Keratinocyte (primary cell): ENCODE measurements at places on chromosomes 1 and 21. TPM values are rescaled to one million over a fixed set of nuclear protein-coding genes. Genes with fewer than 3 reads are reported as not detected.

DNA sequence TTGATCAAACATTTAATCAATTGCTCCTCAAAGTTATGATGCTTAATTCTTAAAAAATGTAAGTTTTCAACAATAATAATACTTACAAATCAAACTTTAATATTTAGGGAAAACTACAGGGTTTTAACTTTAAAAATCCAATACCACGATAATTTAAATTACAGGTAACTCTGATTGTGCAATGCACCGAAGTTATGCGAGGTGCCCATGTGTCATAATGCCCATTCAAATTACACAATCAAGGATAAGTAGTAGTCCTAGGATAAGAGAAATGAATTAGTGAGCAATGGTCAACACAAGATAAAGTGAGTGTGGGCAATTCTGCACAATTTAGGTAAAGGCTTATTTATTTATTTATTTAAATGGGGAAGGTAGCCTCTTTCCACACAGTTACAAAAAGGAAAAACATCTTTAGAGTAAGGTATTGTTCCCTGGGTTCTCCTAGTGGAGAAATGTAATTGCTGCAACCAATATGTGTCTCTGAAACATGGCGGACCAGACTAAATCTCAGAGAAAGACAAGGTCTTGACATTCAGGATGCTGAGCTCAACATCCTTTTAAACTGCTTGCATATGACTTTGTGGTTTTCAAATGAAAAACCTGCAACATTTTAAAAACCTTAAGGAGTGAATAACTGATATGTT lies 164.2 kb downstream of the TTLL7 start:
- no peaks in the 10 kb centered on the region for H3K36me3 ChIP-seq
- H3K4me1 ChIP-seq = peaks cover under 1% of the 10 kb centered on the region
- H3K27me3 ChIP-seq = no peaks in the 10 kb centered on the region
- DNase-seq = no peak

GRCh38 chr21:45142469-45143308 lies 68.3 kb downstream of the ADARB1 start:
- H3K27me3 ChIP-seq = no peaks in the 10 kb centered on the region
- peaks cover 12% of the 10 kb centered on the region for H3K36me3 ChIP-seq
- H3K27ac ChIP-seq = no peak overlapping the region
- H3K4me1 ChIP-seq = peaks cover 4% of the 10 kb centered on the region
- H3K4me3 ChIP-seq = no peak overlapping the region

- peaks cover 7% of the 10 kb centered on the region for H3K4me1 ChIP-seq
- no peak overlapping the region for H3K27ac ChIP-seq
- no peak for DNase-seq
- H3K36me3 ChIP-seq = no peaks in the 10 kb centered on the region
Observed at GRCh38 chr1:205578780-205579571, 52.8 kb downstream of the ELK4 start.

DNA sequence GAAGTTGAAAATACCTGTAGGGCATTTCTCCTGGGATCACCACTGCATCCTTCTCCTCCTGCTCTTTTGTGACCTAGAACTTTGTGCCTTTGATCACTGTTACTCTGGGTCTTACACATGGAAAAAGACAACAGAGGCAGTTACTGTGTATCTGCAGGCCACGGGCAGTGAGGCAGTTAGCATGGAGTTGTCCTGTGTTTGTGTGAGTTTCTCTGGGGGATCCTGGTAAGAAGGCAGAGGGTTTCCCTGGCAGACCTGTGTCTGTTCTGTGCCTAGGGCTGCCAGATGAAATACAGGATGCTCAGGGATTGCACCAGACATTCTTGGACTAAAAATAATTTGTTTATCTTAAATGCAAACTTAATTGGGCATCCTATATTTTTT lies 44.4 kb upstream of the SCCPDH start:
- H3K4me3 ChIP-seq = no peak overlapping the region
- no peak for DNase-seq
- H3K27ac ChIP-seq = no peak overlapping the region
- no peaks in the 10 kb centered on the region for H3K4me1 ChIP-seq

DNA sequence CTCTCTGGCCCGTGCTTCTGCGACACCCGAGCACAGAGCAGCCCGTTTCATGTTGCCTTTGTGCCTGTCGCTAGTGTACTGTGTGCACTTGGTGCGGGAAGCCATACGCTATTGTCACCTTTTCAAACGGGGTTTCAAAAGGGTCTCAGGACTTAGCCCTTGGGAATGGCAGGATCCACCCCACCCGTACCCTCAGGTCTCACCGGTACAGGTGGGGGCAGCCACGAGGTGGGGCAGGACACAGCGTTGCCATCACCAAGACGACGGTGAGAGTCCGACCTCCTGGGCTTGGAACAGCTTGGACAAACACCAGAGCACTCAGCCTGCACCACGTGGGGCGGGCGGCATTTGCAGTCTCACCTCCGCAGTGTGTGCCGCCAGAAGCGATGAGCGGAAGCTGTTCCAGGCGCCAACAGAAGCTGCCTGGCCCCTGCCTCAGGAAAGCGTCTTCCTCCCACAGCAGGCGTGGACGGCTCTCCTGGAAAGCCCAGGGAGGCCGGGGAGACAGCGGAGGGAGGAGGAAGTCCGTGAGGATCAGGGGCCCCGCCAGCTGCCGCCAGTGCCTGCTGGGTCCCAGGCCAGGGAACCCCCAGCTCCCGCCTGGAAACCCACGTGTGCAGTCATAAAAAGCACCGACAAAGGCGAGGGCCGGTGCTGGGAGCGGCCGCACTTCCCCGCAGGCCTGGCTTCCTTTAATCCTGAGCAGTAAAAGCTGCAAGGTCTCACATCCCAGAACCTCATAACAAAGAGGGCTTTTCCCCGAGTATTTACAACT lies 131.3 kb upstream of the ARHGEF16 start:
- H3K4me1 ChIP-seq = no peaks in the 10 kb centered on the region
- H3K4me3 ChIP-seq = no peak overlapping the region
- H3K27ac ChIP-seq = no peak overlapping the region
- no peak for DNase-seq
- H3K27me3 ChIP-seq = no peaks in the 10 kb centered on the region
- no peaks in the 10 kb centered on the region for H3K36me3 ChIP-seq

DNA sequence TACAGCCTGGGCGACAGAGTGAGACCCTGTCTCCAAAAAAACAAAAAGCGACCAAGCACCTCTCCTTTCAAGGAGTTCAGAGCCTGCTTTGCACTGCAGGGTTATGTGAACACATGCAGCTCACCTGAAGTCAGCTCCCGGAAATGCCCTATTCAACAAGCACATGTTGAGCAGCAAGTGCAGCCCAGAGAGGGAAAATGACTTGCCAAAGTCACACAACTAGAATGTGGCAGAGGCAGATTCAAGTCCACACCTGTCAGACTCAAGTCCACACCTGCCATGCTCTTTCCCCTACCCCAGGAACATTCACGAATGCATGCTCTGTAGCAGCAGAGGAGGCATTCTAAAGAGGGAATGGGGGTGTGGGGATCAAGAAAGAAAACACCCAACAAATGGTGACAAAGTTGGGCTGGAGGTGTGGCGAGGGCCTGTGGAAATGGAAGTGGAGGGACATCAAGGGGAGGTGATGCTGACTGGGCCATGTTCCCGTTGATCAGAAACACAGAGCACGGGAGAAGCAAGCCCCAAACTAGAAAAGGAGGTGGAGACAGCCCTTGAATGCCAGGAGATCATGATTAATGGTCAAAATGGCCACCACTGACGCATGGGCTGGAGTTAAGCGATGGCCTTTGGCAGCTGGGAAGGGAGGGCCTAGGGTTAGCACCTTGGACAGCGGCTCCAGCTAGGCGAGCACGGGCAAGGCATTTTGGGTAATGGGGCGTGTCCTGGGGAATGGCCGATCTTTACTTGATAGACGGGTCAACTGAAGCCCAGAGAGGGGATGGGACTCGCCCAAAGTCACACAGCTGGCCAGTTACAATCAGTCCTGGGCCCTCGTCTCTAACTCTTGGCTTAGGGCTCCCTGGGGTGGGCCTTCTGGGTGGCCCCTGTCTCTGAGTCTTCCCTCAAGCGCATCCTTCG lies 21.5 kb downstream of the RAP1GAP start:
- no peaks in the 10 kb centered on the region for H3K36me3 ChIP-seq
- no peak for DNase-seq
- peaks cover 20% of the 10 kb centered on the region for H3K27me3 ChIP-seq
- H3K4me1 ChIP-seq = peaks cover 7% of the 10 kb centered on the region
- no peak overlapping the region for H3K4me3 ChIP-seq

DNA sequence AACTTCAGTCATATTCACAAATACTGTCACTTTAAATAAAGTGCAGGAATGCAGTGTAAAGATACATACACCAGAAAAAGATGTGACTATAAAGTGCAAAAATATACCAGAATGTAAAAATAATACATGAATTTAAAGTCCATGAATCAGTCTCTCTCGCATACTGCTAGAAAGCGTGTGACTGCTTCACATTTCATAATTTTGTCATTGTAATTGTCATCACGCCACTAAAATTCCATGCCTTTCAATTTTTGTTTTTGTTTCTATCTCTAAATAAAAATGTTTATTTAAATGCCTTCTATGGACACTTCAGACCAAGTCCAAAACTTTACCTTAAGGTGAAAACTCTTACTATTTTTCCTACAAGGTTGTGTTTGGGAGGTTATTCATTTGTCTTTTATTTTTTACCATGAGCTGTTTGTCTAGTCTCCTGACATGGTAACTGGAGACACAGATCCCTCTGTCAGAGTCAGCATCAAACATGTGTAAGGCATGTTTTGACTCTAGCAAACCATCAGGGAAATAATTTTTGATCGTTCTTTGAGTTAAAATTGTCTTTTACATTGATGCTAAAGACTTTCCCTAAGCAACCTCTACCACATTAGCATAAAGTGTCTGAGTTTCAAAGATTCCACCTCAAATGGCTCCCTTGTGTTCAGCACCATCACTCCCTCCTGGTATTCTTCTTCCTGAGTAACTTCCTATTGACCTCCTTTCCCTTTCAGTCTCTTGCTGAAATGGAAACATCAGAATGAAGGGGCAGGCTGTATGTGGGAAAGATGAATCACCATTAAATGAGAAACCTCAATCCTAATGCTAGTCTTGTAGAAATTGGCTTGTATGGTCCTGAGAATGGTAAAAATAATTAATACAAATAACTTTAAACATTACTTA lies 14.0 kb upstream of the AIM2 start:
- peaks cover 49% of the 10 kb centered on the region for H3K4me1 ChIP-seq
- no peaks in the 10 kb centered on the region for H3K27me3 ChIP-seq

DNA sequence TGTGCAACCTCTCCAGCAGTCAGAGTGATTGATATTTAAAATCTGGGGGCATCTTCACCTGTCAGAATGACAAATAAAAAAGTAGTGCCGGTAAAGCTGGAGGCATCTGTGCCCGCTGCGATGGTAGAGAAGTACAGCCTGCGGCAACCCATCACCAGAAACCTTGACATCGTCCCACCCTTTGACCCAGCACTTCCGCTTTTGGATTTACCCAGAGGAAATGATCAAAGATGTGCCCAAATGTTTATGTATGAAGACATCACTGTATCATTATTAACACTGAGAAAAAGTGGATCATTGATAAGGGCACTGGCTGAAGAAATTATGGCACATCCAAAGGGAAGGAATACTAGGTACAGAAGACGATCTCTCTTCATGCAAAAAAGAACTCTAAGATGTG lies 96.0 kb downstream of the PGBD5 start:
- H3K4me1 ChIP-seq = no peaks in the 10 kb centered on the region
- H3K36me3 ChIP-seq = no peaks in the 10 kb centered on the region
- no peak overlapping the region for H3K27ac ChIP-seq

DNA sequence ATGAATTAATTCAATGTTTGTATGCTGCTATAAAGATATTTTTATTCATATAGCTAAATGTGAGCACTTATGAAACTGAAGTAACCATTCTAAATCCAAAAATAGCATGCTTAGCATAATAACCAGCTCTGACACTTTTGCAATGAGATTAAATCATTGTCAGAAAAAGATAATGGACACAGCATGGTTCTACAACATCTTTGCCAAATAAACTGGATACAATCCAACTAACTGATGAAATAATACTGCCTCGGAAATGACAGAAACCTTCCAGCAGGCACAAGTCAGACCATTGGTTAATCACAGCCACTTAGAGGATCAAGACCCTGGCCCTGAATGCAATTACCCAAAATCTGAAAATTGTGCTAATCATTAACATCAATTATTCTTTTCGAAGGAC lies 592.7 kb upstream of the ADGRL4 start:
- no peak overlapping the region for H3K27ac ChIP-seq
- no peak overlapping the region for H3K4me3 ChIP-seq
- no peaks in the 10 kb centered on the region for H3K36me3 ChIP-seq
- no peaks in the 10 kb centered on the region for H3K27me3 ChIP-seq
- no peak for DNase-seq

- no peak overlapping the region for H3K27ac ChIP-seq
- H3K36me3 ChIP-seq = no peaks in the 10 kb centered on the region
- no peaks in the 10 kb centered on the region for H3K4me1 ChIP-seq
- H3K27me3 ChIP-seq = no peaks in the 10 kb centered on the region
Observed at GRCh38 chr1:65995928-65996327, 203.2 kb downstream of the PDE4B start.

DNA sequence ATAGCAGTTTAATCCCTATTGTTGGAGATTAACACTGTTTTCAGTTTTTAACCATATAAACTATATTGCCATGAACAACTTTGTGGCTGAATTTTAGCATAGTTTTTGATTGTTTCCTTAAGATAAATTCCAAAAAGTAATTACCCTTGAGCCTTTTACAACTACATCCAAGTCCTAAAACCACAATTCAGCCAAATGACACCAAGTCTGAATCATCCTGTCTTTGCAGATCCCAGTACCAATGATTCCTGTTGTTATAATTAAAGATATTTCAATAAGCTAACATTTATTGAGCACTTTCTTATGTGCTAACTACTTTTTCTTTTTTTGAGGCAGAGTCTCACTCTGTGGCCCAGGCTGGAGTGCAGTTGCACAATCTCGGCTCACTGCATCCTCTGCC lies 35.6 kb downstream of the IL23R start:
- H3K36me3 ChIP-seq = no peaks in the 10 kb centered on the region
- H3K27ac ChIP-seq = no peak overlapping the region
- no peak overlapping the region for H3K4me3 ChIP-seq
- DNase-seq = no peak

- no peaks in the 10 kb centered on the region for H3K36me3 ChIP-seq
- H3K4me3 ChIP-seq = no peak overlapping the region
- no peaks in the 10 kb centered on the region for H3K4me1 ChIP-seq
- no peak overlapping the region for H3K27ac ChIP-seq
- peaks cover 27% of the 10 kb centered on the region for H3K27me3 ChIP-seq
- no peak for DNase-seq
Observed at GRCh38 chr1:239388159-239388485, 1.8 kb downstream of the CHRM3 start.

DNA sequence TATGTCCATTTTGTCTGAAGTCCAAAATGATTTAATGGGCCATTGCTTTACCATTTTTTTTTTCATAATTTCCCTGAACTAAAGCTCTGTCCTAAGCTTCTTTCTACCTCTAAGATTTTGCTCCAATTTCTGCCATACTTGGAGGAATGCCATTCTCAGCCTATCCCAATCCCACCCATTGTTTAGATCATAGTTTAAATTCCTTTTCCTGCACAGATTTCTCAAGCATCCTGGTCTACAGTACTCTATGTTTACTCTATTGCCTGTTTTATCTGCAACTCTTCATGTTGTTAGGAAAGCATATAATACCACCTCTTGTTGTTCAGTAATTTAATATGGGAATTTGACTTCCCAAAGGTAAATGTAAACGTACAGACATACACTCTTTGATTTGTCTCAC lies 30.8 kb downstream of the ADAMTS1 start:
- no peak overlapping the region for H3K27ac ChIP-seq
- H3K36me3 ChIP-seq = no peaks in the 10 kb centered on the region
- H3K4me3 ChIP-seq = no peak overlapping the region
- no peaks in the 10 kb centered on the region for H3K27me3 ChIP-seq

The CHIA gene
- polyA plus RNA-seq = not detected in 3 replicates

The SYDE2 gene
- polyA plus RNA-seq = 1.4 to 1.8 TPM (median 1.7 TPM) in 3 replicates

The CASQ2 gene
- 0.02 to 0.06 TPM (median 0.04 TPM) in 3 replicates for polyA plus RNA-seq
